Tibial artery (tissue), 4 donors: ENCODE measurements at places on chromosomes 3 and 15.

DNA sequence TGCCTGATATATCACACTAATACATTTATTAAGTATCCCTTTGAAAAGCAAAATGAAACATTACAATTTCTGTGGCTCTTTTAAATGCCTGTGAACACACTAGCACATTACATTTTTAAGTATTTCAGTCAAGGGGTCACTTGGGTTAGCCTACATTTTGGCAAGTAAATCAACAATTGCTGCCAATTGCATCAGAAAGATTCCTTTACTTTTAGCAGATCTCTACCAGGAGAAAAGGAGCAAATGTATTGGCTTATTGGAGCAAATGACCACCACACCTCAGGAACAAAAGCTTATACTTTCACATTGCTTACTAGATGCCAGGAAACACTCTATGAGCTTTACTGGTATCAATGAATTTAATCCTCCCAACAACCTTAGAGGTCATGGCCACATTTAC lies 947.1 kb downstream of the FHIT start:
- DNase-seq = no peak

- DNase-seq = no peak
Measured at GRCh38 chr15:48888191-48888590, 10.3 kb downstream of the EID1 start.

GRCh38 chr3:138907539-138907938 lies 39.4 kb downstream of the FOXL2 start:
- no peak for DNase-seq

DNA sequence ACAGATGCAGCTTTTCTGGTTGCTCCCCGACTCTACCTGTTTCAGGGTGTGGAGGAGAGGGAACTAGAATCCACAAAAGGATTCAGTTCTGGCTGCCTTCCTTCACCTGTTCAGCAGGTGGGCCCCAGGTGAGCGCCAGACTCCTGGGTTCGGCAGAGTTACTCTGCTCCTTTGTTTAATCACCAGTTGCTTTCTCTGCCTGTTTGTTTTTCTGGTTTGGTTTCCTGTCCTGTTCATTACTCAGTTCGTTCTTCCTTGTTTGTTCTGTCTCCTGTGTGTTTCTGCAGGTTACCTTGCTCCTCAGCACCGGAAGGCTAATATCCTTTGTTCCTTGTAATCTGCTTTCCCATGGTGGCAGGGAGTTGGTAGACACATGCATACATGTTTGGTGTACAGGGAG lies 508.5 kb upstream of the ATP11B start:
- no peak for DNase-seq

DNA sequence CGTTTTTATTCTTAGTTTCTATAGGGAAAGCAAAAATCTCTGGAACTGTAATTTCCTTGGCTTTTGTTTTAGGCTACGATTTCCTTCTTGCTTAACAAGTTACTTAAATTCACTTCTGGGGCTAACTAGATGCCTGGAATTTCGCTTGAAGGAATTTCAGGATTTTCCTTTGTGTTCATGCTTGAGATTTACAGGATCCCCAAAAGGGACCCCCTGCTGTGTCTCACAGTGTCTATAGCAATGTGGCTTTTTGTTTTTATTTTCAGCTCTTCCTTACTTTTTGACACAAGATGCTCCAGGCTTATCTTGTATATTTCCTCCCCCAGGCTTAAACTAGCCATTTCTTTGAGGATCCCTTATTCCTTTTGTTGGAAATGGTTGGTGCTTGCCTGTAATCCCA lies 95.5 kb upstream of the DPPA4 start:
- no peak for DNase-seq

GRCh38 chr15:96428742-96429141 lies 98.2 kb downstream of the NR2F2 start:
- DNase-seq = no peak

- DNase-seq = no peak
Measured at GRCh38 chr3:151383956-151384355, 597 bp downstream of the P2RY12 start.

DNA sequence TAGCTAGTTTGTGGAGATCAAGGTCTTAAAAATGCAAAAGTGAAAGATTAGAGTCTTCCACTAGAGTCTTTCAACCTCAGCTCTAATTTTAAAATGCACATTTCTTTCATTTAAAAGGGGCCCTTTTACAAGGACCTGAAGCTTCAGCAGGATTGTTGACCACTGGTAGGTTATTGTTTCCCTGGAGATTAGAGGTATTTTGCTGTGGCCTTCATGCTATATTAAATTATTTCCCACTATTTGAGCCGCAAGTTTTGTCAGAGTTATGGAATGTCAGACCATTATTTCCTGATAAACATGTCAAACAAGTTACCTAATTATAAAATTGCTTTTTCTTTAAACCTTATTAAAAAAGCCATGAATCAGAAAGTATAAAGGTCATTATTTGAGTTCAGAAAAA lies 103.1 kb upstream of the CCNL1 start:
- no peak for DNase-seq

- no peak for DNase-seq
Measured at GRCh38 chr3:50481992-50482391, 21.4 kb downstream of the CACNA2D2 start.

- DNase-seq = no peak
Measured at GRCh38 chr15:70308011-70308734, 210.5 kb upstream of the TLE3 start.

DNA sequence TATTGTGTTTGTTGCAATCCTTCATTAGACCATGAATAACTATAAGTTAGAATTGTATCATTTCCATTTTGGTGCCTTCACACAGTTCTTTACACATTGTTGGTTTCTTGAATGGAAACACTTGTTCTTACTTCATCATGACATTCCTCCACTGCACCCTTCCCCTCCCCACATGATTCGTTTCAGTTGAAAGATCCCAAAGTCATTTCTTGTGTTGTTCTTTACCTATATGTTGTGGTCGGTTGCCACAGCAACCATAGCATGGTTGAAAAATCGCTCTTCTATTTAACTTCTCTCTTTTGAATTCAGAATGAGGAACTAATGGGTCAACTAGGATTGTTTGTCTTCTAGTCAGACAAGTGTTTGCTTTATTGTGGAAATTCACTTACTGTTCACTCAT lies 103.3 kb downstream of the IL1RAP start:
- DNase-seq = no peak

DNA sequence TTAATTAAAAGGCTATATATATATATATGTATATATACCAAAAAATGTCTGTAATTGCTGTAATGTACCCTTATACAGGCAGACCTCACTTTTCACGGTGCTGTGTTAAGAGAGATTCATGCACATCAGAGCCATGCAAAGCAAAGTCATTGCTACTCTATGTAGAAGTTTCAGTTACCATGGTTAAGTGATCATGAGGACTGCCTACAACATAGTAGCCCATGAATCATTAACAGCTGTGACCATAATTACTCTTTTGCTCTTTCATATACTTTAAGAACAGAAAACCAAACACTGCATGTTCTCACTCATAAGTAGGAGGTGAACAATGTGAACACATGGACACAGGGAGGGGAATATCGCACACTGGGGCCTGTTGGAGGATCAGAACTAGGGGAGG lies 225.3 kb upstream of the EPHA3 start:
- DNase-seq = no peak
